ENCODE measurements at places on chromosomes 3 and 15.

DNA sequence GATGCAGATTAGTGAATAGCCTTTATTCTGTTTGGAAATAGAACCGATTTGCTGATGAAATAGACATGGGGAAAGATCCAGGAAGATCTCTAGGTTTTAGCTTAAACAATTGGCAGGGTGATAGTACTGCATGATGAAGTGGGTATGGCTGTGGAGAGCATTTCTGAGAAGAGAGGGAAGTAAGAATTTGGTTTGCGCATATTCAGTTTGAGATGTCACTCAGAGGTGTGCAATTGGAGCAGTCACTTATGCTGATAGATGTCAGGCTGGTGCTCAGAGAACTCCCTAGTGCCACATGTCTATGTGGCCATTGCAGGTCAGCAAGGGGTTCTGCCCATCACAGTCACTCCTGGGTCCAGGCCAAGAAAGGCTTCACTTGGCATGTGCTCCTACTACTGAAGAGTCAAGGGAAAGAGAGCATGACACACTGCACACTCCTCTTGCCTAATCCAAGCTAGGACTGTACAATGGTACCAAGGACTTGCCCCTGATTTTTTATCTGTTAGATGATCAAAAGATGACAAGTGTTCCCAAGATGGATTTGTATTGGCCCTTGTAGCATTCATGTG lies 57.2 kb upstream of the ST8SIA2 start:
- DNase-seq, result no peak

- DNase-seq, result no peak
Measured at GRCh38 chr3:197151580-197151979, 122.0 kb upstream of the MELTF start.

DNA sequence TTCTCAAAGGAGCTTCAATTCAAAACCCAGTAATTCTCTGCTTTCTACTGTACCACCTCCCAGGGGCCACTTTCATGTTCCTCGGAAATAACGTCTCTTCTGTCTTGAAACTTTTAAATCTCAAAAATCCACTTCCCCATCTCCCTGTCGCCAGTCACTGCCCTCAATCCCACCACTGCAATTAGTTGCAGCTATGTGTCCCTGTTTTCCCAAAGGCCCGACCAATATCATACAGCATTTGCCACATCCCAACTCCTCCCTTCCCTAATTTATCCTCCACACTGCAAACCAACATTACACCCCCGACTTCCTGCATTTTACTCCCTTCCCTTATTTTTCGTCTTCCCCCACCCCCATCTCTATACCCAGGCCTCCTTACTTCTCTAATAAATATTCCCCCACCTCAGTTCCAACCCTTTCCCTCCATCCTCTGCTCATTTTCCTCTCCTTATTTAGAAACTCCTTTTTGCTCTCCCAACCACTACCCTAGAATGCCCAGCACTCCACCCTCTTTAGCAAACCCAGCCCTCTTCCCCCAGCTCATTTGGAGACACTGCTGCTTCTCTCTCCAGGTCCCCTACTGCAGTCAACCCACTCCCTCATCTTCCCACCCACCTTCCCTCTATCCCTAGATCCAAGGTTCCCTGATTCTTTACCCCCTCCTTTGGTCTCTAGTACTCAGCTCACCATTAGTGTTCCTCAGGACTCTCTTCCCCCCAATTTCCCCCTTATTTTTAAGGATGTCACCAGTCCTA lies 1.1 kb downstream of the NPTN start:
- DNase-seq, result no peak

- no peak for DNase-seq
Measured at GRCh38 chr15:40875991-40876730, 2.1 kb upstream of the RHOV start.

- DNase-seq, result no peak
Measured at GRCh38 chr3:57598765-57599360, 1.7 kb upstream of the ARF4 start.

GRCh38 chr3:35498506-35499210 lies 140.7 kb upstream of the ARPP21 start:
- no peak for DNase-seq

DNA sequence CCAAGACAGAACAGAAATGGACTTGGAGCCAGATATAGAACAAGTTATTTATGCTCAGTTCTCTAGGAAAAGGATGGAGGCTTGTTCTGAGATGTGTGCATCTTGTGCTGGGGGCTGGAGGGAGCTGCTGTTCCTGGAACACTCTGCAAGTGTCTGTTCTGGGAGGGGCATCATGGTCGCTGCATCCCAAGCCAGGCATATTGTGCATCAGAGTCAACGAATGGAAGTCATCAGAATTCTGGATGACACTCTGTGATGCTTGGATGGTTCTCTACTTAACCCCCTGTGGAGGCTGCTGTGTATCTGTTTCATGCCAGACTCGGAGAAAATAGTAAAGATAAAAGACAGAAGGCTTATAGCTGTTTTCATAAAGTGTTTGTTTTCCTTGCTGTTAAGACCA lies 34.7 kb downstream of the RPL22L1 start:
- no peak for DNase-seq

- no peak for DNase-seq
Measured at GRCh38 chr3:116067326-116067725, 378.0 kb downstream of the LSAMP start.

- DNase-seq, result no peak
Measured at GRCh38 chr3:56691165-56692000, 8.3 kb upstream of the TASOR start.

- no peak for DNase-seq
Measured at GRCh38 chr3:158961911-158962310, 160.1 kb downstream of the MFSD1 start.

DNA sequence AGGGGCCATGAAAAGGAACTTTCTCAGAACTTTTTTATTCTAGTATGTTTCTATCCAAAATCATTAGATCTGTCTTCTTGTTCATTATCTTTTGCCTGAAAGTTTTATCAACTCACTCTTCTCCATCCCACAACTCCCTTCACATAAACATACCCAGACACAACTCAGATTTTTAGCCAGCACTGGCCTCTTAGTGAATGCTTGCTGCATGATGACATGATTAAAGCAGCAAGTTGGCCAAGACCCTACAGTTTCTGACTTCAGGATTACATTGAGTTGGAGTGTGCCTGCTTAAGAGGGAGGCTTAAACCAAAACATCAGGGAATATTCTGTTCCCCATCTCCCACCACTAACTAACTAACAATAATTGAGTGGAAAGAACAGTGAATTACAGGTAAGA lies 38.1 kb downstream of the PLSCR2 start:
- DNase-seq, result no peak

- DNase-seq, result no peak
Measured at GRCh38 chr3:171553086-171553485, 92.9 kb upstream of the TNIK start.

DNA sequence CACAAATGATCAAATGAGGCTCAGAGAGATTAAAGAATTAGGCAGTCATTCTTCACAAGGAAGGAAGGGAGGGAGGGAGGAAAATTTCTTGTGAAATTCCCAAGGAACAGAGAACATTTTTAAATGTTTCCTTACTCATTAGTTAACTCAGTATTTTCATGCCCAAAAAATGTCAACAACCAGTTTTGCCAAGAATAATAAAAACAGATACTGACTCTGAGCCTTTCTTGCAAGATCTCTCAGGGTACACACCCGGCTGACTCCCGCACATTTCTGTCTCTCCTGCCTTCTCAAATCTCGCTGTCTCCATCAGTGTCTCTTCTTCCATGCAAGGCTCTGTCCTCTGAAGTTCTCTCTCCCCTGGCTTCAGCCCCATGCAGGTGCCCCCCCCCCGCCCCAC lies 265.9 kb downstream of the TJP1 start:
- no peak for DNase-seq

DNA sequence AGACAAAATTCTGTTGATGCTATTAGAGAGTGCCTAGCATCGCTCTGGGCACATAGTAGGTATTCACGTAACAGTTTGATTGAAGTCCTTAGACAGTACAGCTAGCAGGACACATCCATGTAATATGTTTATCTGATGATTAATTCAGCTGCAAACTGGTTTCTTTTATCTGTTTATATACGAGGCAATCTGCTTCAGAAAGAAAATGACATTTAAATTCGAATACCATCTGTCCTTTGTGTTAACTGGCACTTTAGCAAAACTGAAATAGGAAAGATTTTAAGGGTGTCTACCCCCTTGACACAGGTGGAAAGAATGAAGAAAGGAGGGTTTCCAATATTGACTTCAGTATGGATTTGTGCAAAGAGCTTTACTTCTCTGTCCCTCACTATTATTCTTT lies 192.5 kb downstream of the MFSD1 start:
- no peak for DNase-seq

DNA sequence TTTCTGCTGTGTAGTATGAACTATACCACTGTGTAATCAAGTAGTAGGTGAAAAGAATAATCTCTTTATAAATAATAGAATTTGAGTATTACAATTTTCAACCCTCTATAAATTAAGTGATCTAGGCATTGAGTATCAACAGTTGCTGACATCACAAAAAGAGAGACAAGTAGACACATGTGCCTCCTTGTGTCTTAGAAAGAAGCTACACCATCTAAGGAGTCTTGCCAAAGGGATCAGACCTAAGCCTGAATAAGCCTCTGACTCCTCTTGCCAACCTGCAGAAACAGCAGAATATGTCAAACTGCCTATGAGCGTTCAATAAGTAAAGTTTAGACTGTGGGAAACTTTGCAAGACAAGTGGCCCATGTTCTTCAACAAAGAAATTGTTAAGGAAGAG lies 5.8 kb upstream of the MTMR10 start:
- DNase-seq, result no peak

GRCh38 chr3:156811089-156811862 lies 14.9 kb upstream of the LEKR1 start:
- no peak for DNase-seq

DNA sequence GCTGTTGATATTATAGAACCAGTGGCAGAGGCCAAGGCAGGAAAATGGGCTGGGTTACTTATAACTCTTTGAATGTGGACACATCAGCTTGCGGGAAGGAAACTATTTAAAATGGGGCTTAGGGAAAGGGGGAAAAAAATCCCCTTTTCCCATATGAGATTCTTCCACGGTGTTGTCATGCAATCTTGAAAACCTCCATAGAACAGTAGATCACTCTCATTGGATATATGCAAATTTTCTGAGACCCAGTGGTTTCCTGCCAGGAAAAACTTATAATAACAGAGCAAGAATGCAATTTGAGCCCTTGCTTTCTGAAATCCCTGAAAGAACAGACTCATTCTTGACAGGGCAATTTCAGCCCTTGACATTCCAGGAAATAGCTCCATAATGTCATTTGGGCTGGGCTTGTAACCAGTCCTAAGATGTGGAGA lies 31.1 kb downstream of the TMEM212 start:
- no peak for DNase-seq

DNA sequence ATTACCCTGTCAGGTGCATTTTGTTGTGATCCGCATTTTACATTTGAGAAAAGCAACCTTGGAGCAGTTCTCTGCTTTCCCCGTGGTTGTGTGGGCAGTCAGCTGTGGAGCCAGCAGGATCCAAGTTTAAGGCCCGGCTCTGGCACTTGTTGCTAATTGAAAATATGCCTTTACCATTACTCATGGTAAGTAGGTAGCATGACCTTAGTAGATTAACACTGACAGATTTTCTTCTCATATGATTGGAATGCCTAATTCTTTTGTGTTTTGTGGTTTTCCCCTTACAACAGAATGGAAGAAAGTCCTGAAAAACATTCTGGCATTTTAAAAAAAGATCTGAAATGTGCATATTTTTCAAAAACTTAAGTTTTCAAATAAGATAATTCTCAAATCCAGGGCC lies 246.5 kb upstream of the LRRN1 start:
- no peak for DNase-seq

- DNase-seq, result no peak
Measured at GRCh38 chr15:98342911-98343310, 305.4 kb upstream of the IGF1R start.

- no peak for DNase-seq
Measured at GRCh38 chr15:99961011-99961441, 227.8 kb upstream of the LYSMD4 start.

GRCh38 chr3:66379565-66379964 lies 121.3 kb downstream of the LRIG1 start:
- no peak for DNase-seq

GRCh38 chr3:10262027-10262426 lies 13.8 kb downstream of the TATDN2 start:
- DNase-seq, result no peak

- DNase-seq, result no peak
Measured at GRCh38 chr15:64137226-64137833, 14.2 kb upstream of the SNX22 start.

GRCh38 chr15:66800584-66801235 lies 98.7 kb downstream of the SMAD6 start:
- no peak for DNase-seq

DNA sequence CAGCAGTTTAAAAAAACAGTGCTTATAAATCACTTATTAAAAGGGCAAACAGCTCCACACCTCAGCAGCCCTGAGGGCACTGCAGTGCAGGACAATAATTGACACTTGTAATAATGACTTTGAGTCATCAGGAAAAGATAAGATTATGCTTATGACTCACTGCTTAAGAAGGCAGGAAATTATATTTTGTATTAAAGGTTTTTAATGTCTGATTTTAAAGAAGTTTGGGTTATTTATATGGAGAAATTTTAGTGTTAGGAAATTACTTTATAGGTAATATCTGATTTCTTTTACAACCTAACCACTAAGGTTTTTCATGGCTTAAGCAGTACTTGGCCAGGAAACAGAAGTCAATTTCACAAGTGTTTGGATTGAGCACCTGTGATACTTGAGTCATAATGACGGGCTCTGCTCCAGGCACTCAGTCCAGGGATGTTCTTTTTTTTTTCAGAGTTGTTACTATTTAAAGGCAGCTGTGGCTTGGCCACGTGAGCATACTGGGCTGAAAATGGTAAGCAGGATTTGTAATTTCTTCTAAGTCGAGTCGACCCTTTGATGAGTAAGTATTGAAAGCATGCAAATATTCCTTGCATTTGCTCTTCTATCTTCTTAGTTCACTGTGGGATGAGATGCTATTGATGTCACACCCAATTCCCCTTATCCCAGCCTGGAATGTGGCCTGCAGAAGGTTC lies 21.6 kb upstream of the SLC6A20 start:
- no peak for DNase-seq

- DNase-seq, result no peak
Measured at GRCh38 chr3:140399871-140400270, 278.0 kb upstream of the TRIM42 start.

GRCh38 chr3:26915208-26915607 lies 292.6 kb downstream of the LRRC3B start:
- DNase-seq, result no peak

GRCh38 chr3:35529337-35529736 lies 110.0 kb upstream of the ARPP21 start:
- DNase-seq, result no peak

DNA sequence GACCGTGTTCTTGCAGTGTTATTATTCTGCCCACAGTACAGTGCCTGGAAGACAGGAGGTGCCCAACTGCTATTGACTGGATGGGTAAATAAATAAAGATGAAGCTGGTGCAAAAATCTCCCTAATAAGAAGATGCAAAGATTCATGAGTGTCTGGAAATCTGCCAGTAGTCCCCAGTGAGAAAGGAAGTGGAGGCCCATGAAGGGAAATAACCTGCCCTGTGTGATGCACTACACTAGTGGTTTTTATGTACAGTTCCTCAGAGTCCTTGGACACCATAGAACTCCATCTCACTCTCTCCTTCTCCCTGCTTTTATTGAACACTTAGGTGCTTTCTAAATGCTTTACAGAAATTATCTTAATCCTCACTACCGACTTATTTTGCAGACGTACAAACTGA lies 8.3 kb upstream of the SUCLG2 start:
- no peak for DNase-seq

- DNase-seq, result no peak
Measured at GRCh38 chr15:80991421-80991820, 1.8 kb upstream of the MESD start.

Data from stimulated activated CD8-positive, alpha-beta memory T cell treated with anti-CD3 and anti-CD28 coated beads, Interleukin-7, amount 100 ng/mL, for 24 hours (primary cell).